ENCODE measurements at places on chromosomes 2 and 18. TPM values are rescaled to one million over a fixed set of nuclear protein-coding genes. Genes with fewer than 3 reads are reported as not detected.

- DNase-seq = no peak
These were observed 197.9 kb downstream of the DSEL start for GRCh38 chr18:67318651-67319050.

DNA sequence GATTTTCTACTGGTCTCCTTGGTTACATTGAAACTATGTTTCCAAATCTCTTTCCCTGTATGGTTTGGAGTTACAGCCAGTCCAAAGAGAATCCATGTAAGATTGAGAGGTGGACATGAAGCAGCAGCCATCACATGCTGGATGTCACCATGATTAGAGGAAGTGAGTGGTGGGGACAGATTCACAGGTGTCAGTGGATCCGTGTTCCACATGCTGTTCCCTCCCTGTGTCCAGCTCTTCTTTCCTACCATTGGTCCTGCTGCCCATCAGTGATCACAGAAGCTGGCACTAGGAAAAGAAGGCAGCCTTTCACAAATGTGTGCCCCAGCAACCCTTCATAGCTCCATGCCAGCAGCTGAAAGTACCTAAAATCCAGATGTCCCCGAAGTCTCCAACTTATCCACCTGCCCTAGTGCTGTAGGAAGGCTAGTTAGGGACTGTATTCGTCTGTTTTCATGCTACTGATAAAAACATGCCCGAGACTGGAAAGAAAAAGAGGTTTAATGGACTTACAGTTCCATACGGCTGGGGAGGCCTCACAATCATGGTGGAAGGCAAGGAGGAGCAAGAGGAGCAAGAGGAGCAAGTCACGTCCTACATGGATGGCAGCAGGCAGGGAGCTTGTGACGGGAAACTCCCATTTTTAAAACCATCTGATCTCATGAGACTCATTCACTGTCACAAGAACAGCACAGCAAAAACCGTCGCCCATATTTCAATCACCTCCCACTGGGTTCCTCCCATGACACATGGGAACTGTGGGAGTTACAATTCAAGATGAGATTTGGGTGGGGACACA, 207.5 kb downstream of the INSIG2 start:
- DNase-seq = no peak

- no peak for DNase-seq
These were observed 14.0 kb downstream of the FHL2 start for GRCh38 chr2:105384861-105385260.

- DNase-seq = no peak
These were observed 3.1 kb upstream of the CIB4 start for GRCh38 chr2:26644188-26644835.

- DNase-seq = peak; percentile 46
These were observed 27.6 kb downstream of the MBP start for GRCh38 chr18:77105028-77105427.

DNA sequence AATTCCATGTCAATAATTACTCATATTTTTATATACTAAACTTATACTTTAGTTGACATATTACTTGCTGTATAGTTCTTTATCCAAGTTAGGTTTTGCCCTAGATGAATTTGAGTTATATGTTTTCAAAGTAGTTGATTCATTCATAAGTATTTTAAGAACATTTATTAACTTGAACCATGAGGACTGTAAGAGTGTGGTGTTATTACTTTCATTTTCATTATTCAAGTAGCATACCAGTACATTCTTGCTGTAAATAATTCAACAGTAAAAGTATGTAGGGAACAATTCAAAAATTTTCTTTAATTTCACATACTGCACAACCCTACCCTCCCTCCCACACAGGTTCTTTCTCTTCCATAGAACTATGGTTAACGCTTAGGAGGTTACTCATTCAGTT, 75.4 kb downstream of the ANKRD12 start:
- DNase-seq = no peak

The PRKAG3 gene
- not detected for total RNA-seq

The COL3A1 gene
- total RNA-seq = 0.05 TPM

The TMEM247 gene
- not detected for total RNA-seq

Data from activated CD4-positive, alpha-beta T cell treated with anti-CD3 and anti-CD28 coated beads for 36 hours (primary cell).